ENCODE measurements at places on chromosomes 5 and 9.

- DNase-seq: peak; percentile 73
Observed at GRCh38 chr9:89604729-89605464, at the start of gene GADD45G. Gene GADD45G (plus strand): TSS chr9:89605012. CDS start chr9:89605122, 110 bp downstream.

- no peak for DNase-seq
Observed at GRCh38 chr5:10600626-10601245, 36.9 kb downstream of the ANKRD33B start.

DNA sequence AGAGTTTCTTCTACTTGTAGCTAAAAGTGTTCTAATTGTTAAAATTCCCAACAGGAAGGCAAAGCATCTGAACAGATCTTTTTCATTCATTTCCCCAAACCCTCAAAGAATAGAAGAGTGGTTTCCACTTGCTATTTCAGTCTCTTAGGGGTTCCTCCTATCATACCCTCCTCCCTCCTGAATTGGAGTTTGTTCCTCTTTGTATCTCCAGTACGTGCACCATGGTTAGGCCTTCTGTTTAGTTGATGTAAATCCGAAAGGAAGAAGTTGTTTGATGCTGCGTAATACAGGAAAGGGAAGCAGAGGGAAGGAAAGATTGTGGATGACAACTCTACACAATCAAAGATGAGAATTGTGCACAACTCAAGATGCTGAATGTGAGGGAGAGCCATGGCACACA is 303.6 kb downstream of the PIK3R1 start:
- no peak for DNase-seq

DNA sequence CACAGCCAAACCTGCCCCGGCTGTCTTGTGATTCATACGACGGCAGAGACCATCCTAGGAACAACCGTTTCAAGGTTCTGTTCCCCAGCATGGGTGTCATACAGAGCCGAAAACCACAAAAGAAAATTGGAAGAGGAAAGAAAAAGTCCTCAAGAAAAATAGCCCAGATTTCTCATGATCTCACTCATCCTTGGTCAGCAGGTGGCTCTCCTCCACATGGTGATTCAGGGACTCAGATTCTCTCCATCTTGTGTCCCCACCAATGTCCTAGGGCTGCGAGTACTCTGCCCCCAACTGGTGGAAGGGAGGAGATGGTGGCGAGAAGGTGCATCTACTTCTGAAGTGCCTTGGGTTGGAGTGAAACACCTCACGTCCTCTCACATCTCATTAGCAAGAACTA is 25.6 kb downstream of the PDZD2 start:
- no peak for DNase-seq

DNA sequence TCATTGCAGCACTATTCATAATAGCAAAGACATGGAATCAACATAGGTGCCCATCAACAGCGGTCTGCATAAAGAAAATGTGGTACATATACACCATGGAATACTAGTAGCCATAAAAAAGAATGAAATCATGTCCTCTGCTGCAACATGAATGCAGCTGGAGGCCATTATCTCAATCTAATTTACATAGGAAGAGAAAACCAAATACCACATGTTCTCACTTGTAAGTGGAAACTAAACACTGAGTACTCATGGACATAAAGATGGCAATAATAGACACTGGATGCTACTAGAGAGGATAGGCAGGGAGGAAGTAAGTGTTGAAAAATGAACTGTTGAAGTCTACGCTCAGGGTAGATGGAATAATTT is 203.9 kb upstream of the CDH9 start:
- no peak for DNase-seq

DNA sequence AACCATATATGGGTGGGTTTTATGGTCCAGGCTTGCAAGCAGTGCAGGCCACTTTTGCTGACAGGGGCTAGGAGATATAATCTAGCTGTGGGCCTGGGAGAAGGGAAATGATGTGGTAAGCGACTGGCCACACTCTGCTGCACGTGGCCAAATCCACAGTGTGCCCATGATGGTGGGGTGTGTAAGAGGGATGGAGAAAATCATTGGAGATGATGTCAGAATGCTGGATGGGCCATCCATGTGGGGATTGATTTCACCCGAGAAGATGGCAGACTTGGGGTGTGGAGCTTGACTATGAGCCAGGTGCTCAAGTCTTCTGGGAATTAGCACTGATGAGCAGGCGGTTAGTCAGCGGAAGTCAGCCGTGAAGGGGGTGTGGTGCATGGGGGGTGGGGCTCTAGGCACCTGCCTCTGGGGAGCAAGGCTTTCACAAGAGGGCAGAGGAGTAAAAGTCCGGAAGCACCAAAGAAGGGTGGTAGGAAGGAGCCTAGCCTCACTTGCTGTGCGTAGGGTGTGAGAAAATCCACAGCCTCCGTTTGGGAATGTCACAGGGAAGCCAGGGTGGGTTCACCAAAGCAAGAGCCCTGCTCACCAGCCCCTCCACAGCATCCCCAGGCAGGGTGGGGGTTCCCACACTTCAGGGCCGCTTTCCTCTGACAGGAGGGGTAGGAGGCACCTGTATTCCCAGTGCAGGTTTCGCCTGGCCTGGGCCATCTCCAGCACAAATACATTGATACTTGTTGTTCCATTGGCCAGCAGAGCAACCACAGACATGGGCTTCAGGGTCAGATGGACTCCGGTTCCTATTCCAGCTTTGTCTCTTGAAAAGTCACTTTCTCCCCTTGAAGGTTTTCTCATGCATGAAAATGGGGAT is 44.5 kb upstream of the ANGPTL2 start:
- no peak for DNase-seq

GRCh38 chr9:126436545-126437267 is 110.1 kb downstream of the MVB12B start:
- DNase-seq: no peak

DNA sequence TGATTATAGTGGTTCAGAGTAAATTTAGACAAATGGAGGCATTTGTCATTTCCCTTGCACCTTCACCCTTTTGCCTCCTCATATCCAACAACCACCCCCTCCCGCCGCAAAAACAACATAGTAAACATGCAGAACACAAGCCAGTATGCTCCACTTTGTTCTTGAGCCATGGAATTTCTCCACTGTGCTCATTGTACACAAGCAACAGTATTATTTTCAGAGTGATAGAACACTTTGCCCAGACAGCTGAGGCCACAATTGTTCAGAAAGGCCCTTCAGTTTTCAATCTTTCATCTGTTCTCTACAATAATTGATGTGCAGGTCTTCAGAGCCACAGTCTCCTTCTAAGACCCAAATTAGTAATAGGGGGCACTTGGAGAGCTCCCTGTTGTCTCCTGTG is 272.8 kb upstream of the SLC30A5 start:
- DNase-seq: no peak

GRCh38 chr5:178411083-178411482 is 178.5 kb upstream of the PHYKPL start:
- no peak for DNase-seq

DNA sequence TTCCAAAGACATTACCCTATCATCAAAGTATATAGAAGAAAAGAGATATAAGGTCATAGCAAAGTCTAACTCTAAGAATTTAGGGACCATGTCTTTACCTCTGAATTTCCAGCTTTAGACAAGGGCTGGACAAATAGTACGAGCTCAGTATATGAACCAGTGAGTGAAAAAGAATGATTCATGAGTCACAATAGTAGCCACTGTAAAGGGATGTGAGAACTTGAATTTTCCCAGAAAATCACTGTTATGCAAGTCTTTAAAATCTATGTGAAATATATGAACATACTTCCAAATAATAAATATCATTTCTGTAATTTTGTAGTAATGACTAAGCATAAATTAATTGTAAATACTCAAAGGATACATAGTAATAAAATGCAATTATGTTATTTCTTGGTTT is 305.9 kb upstream of the PRR16 start:
- no peak for DNase-seq

DNA sequence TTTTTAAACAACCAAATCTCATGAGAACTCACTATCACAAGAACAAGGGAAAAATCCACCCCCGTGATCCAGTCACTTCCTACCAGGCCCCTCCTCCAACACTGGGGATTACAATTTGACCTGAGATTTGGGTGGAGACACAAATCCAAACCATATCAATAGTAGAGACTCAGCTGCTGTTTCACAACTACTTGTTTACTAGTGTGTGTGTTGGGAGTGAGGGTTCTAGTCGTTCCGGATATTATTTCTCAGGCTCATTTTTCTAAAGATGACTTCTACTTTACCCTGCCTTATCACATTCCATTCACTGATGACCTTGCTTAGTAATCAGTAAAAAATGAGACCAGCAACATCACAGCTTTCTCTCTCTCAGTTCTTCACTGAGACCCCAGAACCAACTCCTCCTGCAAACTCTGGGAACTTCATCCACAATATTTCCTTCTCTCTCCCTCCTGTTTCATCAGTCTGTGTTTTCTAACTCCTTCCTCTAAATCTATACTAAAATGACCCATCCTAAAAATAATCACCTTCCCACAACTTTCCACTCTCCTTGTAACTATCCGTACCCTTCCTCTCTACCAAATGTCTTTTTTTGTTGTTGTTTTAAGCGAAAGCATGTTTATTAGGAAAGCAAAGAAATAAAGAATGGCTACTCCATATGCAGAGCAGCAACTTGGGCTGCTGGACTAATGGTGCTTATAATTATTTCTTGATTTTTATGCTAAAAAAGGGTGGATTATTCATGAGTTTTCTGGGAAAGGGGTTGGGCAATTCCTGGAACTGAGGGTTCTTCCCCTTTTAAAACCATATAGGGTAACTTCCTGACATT is 121.5 kb upstream of the SPRY4 start:
- DNase-seq: no peak

GRCh38 chr5:107088907-107089306 is 581.8 kb downstream of the EFNA5 start:
- no peak for DNase-seq

- no peak for DNase-seq
Observed at GRCh38 chr5:169300468-169301385, at the start of gene SLIT3. Gene SLIT3 (minus strand): TSS chr5:169301139. CDS start chr5:169300709, 430 bp downstream.

DNA sequence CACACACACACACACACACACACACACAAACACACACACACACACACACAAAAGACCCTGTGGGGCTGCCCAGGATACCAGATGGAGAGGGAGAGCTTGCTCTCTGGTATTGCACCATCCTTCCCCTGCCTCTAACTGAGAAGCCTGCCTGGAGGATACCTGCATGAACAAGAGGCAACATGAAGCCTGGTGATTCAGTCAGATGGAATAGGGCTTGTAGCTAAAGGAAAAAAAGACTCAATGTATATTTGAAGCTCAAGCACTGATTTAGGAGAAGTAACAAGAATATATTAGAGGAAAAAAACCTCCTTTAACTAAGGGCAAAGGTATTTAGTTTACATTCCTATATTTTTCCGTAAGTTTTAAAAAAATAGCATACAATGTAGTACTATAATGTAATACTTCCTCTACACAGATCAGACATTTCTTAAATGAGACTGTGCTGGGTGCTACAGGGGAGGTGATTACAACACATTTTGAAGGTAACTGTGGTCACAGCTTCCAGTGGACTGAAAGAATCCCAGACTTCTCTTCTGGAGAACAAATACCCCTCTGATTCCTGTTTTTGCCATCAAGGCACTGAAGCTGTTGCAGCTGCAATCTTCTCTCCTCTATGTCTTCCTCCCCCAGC is 169.3 kb downstream of the DCP2 start:
- DNase-seq: no peak

All from stimulated activated CD4-positive, alpha-beta T cell treated with anti-CD3 and anti-CD28 coated beads, TNF-alpha, amount 100 ng/mL, for 1 hour (primary cell).